ENCODE measurements at places on chromosomes 3 and 15.

GRCh38 chr3:134201201-134202130 is 49.2 kb downstream of the RYK start:
- no peak for DNase-seq

- DNase-seq, result no peak
Measured at GRCh38 chr3:58484045-58484721, 7.7 kb upstream of the KCTD6 start.

DNA sequence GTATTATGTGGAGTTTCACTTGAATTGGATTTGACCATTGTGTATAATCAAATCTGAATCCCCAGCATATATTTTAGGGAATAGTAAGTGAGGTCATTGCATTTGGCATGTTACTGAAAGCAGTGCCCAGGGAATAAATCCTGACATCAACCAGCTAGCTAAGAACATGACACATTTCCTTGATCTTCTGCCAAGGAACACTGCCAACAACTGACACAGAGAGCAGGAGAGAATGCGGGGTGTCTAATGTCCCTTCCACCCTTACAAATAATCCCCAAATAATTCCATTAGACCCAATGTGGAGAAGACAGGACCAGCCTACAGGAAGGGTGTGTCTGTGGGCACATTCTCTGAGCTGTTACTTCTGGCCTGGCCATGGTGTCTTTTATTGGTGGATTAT is 30.6 kb upstream of the UBE3A start:
- no peak for DNase-seq

GRCh38 chr3:134644731-134645514 is 5.9 kb downstream of the KY start:
- no peak for DNase-seq

- DNase-seq, result no peak
Measured at GRCh38 chr15:65833501-65834205, 35.6 kb upstream of the RAB11A start.

DNA sequence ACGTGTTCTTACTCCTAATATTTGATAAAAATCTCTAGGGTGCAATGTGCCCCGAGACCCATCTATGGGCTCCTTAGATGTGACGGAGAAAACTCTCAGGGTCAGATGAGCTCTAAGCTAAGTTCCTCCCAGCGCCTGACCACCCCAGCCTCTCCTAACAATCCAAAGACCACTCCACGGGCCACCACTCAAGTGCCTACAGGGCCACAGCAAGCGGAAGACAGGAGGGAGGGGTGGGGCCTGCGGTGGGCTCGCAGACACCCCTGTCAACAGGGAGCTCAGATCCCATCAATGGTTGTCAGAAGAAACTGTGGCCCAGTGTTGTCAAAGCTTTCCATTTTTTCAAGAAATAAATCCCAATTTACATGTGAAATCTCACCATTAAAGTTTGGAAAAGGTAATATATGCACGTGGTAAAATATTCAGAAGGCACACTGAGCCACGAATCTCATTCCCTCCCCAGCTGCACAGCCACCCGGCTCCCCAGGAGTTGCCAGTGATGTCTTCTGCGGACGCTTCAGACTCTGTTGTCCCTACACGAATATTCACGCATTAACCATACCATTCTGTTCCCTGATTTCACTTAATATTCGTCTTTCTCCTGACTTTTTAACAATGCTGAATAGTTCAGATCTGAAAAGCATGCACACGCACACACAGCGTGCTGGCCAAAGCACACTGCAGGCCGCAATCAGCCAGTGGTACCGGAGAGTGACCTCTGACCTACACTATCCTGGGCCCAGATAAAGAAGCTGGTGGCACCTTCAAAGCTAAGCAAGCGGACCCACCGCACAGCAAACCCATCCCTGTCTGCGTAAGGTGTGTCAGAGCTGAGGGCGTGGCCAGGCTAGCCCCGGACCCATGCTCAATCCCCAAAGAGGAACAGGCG is 19.1 kb downstream of the TNK2 start:
- DNase-seq, result no peak

GRCh38 chr3:42739401-42740158 is 33.5 kb downstream of the CCDC13 start:
- no peak for DNase-seq

DNA sequence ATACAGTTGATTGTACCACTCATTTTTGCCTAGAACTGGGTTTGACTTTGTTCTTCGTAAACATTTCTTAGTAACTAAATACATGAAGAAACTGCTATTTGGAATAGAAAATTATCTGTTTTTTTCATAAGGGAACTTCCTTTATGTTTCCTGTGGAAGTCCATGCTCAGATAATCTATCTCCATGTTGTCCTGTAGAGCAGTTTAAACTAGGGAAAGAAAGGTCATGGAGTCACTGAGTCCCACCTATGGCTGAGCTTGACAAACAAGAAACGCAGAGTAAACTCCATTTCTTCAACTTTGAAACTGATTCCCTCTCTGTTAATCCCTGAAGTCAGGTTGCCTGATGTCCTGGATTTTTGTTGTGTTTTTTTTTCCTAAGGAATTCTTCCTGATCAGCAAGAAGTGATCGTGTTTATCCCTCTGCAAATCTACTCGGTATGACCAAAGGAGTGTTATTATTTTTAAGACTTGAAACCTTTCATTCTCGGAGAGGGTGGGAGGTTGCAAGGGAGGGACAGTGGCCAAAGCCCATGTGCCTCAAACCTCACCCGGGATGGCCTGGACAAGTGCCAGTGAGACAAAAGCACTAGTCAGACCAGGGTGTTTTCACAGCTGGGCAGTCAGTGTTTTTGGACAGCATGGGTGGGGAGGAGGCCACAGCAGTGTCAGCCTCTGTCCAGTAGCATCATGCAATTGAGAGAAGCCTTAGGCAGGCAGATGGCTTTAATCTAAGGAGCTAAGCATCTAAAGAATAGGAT is 129.8 kb upstream of the PHLDB2 start:
- DNase-seq, result no peak

DNA sequence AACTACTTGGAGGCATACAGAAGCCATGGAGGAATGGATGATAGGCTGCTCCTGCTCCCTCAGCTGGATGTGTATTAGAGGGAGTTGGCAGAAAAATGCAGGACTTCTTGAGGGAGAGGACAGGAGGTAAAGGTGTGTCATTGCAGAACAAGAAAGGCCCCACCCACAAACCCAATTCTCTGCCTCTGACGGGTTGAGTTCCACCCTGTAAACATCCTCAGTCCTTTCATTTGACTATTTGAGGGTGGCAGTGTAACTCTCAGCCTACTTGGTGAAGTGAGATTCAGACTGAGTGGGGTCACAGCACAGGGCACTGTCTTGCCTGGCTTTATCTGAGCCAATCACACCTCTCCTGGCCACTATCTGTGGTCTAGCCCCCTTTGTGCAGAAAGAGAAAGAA is at the start of gene TPRG1:
TSS of gene TPRG1 (plus strand) at position 265 of the 400 bp plus-strand sequence. CDS start 35,414 bp downstream, outside the sequence.
- no peak for DNase-seq

DNA sequence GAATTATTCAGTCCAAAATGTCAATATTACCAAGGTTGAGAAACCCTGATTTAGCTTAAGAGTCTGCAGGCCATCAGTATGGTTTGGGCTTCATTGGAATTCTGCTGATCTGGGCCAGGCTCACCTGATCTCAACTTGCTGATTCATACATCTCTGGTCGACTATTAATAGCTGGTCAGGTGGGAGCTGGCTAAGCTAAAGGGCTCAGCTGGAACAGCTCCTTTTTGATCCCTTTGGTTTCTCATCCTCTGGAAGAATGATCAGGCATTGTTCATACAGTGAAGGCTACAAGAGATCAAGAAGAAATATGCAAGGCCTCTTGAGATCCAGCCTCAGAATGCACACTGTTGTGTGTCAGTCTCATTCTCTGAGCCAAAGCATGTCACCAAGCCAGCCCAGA is 123.3 kb upstream of the MME start:
- DNase-seq, result no peak

DNA sequence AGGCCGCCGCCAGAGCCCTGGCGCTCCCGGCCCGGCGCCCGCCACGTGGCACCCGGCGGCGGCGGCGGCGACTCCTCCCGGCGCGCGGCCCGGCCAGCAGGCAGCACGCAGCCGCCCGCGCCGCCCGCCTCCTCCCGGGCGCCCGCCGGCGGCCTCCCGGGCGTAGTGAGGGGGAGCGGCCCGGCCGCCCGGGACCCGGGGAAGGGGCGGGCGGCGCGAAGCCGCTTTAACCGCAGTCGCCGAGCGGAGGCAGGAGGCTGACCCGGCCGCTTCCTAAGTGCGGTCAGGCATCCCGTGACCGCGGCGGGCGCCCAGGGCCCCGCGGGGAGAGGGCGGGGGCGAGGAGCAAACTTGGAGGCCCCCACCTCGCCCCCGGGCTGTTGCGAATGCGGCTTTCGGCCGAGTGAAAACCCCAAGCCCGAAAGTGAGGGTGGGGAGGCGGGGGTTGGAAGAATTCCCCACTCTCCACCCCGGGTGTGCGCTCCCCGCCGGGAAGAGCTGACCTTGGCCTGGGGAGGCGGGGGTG is 1.7 kb upstream of the HES1 start:
- DNase-seq, result no peak

DNA sequence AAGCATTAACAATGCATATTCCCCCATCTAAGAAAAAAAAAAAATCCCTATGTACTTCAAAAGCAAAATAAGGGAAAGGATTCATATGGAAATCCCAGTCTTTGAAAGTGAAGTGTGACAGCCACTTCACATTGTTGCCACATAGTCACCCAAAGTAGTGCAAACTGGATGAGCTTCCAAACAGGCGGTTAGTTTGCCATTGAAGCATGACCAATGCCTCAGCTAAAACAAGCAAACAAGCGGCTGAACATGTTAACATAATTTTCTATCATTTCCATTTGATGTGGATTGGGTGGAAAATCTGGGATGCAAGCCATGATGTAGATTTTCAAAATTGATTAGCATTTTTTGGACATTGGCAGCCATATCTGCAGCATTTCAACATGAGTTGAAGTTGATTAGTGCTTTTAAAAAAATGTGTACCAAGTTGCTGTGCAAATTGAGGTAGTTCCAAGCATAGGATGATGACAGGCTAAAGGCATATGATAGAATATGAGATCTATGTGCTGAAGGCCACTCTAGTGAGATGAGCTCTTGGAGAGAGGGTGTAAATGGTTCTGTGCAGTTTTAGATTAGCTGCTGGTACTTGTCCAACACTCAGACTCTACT is 405.2 kb downstream of the NR2F2 start:
- no peak for DNase-seq

- no peak for DNase-seq
Measured at GRCh38 chr15:100310041-100310405, 31.8 kb downstream of the ADAMTS17 start.

DNA sequence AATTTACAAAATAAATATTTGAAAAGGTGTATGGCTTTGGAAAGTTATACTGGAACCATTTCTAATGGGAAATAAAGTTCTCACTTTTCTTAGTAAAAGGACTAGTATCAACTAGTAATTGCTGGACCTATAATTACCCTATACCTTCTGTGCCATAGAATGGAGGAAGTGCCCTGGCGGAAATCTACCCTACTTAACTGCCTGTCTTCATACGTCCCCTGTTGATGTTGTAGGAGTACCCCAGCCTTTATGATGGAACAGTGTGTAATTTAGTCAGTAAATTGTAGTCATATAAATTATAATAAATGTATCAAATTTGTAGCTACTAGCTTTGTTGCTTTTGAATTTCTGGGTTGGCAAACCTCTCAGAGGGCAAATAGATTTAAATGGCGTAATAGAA is 149.9 kb downstream of the LPP start:
- no peak for DNase-seq

GRCh38 chr3:59481776-59482400 is 432.1 kb upstream of the CFAP20DC start:
- DNase-seq, result no peak

DNA sequence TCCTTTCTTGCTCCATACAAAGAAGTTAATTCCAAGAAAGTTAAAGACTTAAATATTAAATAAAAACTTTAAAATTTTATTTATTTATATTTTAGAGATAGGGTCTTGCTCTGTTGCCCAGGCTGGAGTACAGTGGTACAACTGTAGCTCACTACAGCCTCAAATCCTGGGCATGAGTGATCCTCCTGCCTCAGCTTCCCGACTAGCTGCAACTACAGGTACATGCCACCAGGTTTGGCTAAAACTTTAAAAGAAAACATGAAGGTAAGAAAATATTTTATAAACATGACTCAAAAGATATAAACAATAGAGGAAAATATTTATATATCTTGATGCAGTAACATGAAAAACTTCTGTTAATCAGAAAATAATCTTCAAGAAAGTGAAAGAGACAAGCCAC is 33.2 kb downstream of the ADIPOQ start:
- DNase-seq, result no peak

DNA sequence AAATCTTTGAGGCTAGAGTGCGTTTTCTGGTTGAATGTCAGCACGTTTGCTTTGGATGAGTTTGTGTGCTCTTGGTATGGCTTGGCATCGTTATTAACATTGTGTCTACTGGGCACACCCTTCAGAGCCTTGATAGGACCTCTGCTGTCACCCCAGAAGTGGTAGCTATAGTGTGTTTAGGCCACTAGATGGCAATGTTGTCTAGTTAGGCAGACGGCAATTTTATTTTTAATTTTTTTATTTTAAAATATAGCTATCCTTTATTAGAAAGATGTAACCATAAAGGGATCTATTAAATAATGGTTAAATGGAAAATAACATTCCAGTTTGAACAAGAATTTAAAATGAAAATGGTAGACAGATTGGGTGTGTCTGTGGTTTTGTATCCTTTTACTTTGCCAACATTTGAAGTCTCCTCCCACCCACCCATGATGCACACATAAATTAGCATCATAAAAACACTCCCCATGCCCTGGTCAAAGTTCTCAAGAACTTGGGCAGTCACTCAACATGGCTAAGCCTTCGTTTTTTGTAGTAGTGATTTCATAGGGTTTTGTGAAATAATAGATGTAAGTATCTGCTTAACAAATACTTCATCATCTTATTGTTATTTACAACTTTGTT is 200.7 kb downstream of the KCNH8 start:
- peak; percentile 24 for DNase-seq

- DNase-seq, result no peak
Measured at GRCh38 chr3:168141405-168141998, 45.8 kb upstream of the GOLIM4 start.
